ENCODE measurements at places on chromosomes 2 and 18. TPM values are rescaled to one million over a fixed set of nuclear protein-coding genes. Genes with fewer than 3 reads are reported as not detected.

DNA sequence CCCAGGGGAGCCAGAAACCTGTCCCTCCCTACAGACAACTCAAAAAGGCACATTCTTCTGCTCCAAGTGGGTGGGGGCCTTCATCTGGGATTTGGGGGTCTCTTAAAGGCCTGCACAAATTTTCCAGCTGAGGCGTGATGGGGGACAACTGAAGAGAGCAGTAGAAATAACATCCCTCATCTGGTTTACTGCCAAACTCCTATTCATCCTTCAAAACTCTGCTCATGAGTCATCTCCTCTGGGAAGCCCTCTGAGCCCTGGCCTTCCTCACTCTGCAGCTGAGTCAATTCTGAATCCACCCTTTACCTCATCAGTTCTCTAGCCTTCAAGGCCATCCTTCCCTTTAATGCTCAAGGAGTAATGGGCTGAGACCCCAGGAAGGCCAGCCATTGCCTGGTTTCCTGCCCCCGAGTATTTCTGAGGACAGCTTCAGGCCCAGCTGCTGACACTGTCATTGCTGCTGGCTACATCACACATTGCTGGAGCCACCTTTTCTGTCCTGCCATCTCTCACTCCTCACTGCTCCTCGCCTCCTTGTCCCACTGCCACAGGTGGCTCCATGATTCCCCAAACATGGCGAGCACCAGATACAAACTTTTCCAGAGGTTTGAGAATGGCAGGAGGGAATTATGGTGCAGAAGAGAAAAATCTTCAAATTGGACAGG is 32.2 kb upstream of the GLI2 start:
- H3K27ac ChIP-seq, result no peak overlapping the region
- no peaks in the 10 kb centered on the region for H3K36me3 ChIP-seq
- peaks cover 5% of the 10 kb centered on the region for H3K27me3 ChIP-seq
- H3K4me3 ChIP-seq, result no peak overlapping the region

PTPRN gene
- total RNA-seq, result not detected

- no peak for DNase-seq
- H3K4me1 ChIP-seq, result no peaks in the 10 kb centered on the region
- no peaks in the 10 kb centered on the region for H3K36me3 ChIP-seq
- H3K4me3 ChIP-seq, result no peak overlapping the region
- H3K27ac ChIP-seq, result no peak overlapping the region
Observed at GRCh38 chr2:170298115-170298514, 120.2 kb downstream of the MYO3B start.

GRCh38 chr2:28021898-28022297 is 131.4 kb downstream of the BABAM2 start:
- peaks cover 16% of the 10 kb centered on the region for H3K36me3 ChIP-seq
- no peaks in the 10 kb centered on the region for H3K27me3 ChIP-seq
- no peaks in the 10 kb centered on the region for H3K4me1 ChIP-seq
- no peak for DNase-seq
- no peak overlapping the region for H3K4me3 ChIP-seq

DNA sequence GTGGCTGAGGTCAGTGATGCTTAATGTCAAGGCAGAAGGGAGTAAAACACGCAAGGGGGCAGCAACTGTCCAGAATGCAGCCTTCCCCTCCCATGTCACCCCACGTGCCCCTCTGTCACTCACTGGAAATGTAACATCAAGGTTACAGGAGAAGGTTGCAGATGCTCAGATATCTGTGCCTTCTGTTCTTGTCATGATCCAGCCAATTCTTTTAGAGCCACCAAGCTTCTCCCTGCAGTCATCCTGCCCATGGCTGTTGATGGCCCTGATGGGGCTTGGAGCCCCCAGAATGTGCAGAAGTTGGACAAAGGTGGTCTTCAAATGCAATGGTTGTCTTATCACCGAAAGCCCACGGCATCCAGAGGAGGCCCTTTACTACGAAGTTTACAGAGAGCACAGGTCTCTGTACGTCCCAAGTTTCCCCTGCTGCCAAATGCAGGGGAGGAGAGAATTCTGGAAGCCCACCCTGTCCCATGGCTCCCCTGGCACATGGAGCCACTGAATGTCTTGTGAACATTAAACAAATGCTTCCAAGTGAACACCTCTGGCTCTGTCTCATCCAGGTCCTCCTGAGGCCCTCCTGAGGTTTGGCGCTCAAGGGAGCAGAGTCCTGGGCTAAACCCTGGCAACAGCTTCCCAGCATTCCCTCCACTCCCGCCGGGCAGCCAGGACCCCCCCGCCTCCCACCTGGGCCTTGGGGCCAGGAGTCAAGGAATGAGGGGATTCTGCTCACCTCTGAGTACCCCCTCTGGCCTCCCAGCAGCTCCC is 4.5 kb upstream of the GPR55 start:
- H3K27me3 ChIP-seq, result peaks cover 4% of the 10 kb centered on the region
- DNase-seq, result no peak
- H3K4me1 ChIP-seq, result peaks cover 22% of the 10 kb centered on the region
- no peak overlapping the region for H3K27ac ChIP-seq

- H3K36me3 ChIP-seq, result peaks cover 6% of the 10 kb centered on the region
- H3K4me3 ChIP-seq, result no peak overlapping the region
- H3K27me3 ChIP-seq, result no peaks in the 10 kb centered on the region
- DNase-seq, result no peak
Observed at GRCh38 chr2:25481381-25482300, 139.9 kb upstream of the DNMT3A start.

DNA sequence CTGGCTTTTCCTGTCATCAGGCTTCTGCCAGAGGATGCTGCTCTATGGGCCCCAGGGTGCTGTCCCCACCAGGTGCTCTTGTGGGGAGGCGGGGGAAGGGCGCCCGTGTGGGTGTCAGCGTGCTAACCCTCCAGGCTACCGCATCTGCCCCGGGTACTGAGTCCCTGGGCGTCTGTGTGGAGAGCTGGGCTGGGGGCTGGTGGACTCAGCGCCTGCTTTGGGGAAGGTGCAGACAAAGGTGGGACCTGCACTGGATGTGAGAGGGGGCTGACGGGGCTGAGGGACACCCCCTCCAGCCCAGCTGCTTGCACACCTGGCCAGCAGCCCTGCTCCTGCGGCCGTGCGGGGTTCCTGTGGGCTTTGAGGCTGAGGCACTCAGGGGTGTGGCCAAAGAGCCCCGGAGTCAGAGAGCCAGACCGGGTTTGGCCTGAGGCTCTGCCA is 120.7 kb upstream of the PXDN start:
- no peaks in the 10 kb centered on the region for H3K4me1 ChIP-seq
- H3K36me3 ChIP-seq, result no peaks in the 10 kb centered on the region
- H3K27ac ChIP-seq, result no peak overlapping the region
- H3K4me3 ChIP-seq, result no peak overlapping the region
- DNase-seq, result no peak

DNA sequence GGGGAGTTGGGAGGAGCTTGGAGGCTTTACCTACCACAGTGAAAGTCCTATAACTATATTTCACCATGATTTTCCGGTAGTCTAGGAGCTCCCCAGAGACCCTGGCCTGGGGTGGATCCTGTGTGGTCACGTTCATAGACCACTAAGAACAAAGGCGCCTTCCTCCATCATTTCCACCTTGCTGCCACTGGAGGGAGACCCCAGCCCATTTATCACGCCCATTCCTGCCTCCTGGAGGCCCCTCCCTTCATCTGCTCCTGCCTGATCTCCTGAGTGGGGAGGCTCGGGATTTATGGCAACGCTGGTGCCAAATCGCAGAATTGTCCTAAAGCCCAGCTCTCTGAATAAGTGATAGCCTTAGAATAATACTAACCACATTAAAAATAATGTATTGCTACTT is 507.6 kb upstream of the SPHKAP start:
- no peak overlapping the region for H3K4me3 ChIP-seq
- no peaks in the 10 kb centered on the region for H3K4me1 ChIP-seq
- H3K27ac ChIP-seq, result no peak overlapping the region

- H3K4me1 ChIP-seq, result peaks cover 14% of the 10 kb centered on the region
- peaks cover under 1% of the 10 kb centered on the region for H3K27me3 ChIP-seq
- H3K36me3 ChIP-seq, result no peaks in the 10 kb centered on the region
- H3K27ac ChIP-seq, result no peak overlapping the region
- H3K4me3 ChIP-seq, result peak overlapping the region; percentile 64
Observed at GRCh38 chr2:31233231-31233630, 721 bp upstream of the EHD3 start.

DNA sequence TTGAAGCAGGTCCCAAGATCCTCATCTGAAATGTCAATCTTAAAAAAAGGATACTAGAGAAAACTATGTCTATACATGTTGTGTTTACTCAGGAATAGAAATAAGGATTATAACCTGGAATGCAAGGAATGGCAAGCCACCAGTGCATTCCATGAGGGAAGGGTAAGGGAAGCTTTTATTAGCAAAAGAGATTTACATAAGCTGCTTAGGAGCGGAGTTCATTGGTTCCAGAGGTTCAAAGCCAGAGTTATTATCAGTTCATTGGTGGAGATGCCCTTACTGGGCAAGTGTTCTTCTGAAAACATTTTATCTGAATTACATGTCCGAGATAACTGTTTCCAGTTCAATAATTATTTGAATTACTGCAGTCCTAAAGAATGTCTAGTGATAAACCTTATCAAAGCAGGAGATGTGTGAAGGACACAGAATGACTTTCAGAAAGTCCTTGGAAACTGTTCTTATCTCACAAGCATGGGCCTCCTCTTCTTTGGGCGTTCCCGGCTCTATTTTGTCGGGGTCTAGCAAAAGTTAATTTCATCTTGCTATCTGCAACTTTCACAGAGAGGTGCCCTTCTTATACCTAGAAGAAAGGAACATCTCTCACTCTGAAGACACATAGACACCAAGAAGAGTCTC is 23.5 kb downstream of the COMMD1 start:
- no peak overlapping the region for H3K27ac ChIP-seq
- no peaks in the 10 kb centered on the region for H3K27me3 ChIP-seq
- H3K4me3 ChIP-seq, result no peak overlapping the region
- peaks cover 1% of the 10 kb centered on the region for H3K36me3 ChIP-seq

DNA sequence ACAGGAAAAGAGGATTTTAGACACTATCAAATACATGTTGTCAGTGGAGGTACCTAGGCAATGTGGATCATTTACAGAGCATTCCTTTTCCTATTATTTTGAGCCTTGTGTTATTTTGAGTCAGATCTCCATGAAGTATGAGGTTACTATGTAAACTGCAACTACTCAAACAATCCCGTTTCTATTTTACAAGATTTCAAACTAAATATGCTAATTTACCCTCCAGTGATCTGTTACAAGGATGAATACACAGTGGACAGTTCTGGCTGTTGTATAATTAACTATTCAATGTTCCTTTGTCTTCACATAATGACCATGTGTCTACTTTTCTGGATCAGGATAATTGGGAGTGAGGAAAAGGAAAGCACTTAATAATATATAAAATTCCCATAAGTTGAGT is 4.6 kb downstream of the HOXD1 start:
- H3K36me3 ChIP-seq, result no peaks in the 10 kb centered on the region
- peaks cover 8% of the 10 kb centered on the region for H3K4me1 ChIP-seq
- H3K27ac ChIP-seq, result no peak overlapping the region
- no peak for DNase-seq

- no peaks in the 10 kb centered on the region for H3K27me3 ChIP-seq
- H3K36me3 ChIP-seq, result no peaks in the 10 kb centered on the region
- H3K4me1 ChIP-seq, result no peaks in the 10 kb centered on the region
- no peak overlapping the region for H3K27ac ChIP-seq
- H3K4me3 ChIP-seq, result no peak overlapping the region
Observed at GRCh38 chr2:14759082-14759481, 126.6 kb downstream of the LRATD1 start.

GRCh38 chr2:1609485-1610095 is 134.7 kb downstream of the PXDN start:
- no peak overlapping the region for H3K4me3 ChIP-seq
- H3K27ac ChIP-seq, result no peak overlapping the region
- DNase-seq, result no peak
- peaks cover 13% of the 10 kb centered on the region for H3K27me3 ChIP-seq
- H3K36me3 ChIP-seq, result no peaks in the 10 kb centered on the region
- H3K4me1 ChIP-seq, result no peaks in the 10 kb centered on the region

DNA sequence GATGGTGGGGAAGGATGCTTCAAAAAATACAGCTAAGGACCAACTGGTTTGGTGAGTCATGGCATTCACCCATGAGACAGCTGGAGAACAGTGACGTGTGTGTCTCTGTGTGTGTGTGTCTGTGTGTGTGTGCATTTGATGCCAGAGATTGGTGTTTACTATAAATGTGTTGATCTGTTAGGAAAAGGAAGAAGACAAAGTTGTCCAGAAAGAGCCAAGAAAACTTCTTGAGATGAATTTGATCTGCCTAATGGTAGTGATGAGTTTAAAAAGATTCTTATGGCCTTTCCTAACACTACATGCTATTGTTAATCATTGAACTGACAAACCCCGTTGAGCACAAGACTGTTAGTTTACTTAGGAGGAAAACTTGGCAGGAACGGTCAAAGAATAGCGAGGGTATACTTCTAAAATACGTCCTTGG is 36.4 kb upstream of the IL1R1 start:
- no peaks in the 10 kb centered on the region for H3K36me3 ChIP-seq
- no peak for DNase-seq
- peaks cover 34% of the 10 kb centered on the region for H3K4me1 ChIP-seq
- H3K27ac ChIP-seq, result peak overlapping the region; percentile 34
- H3K4me3 ChIP-seq, result peak overlapping the region; percentile 32

GRCh38 chr18:72492497-72492896 is 51.6 kb downstream of the CBLN2 start:
- DNase-seq, result no peak
- H3K27me3 ChIP-seq, result no peaks in the 10 kb centered on the region
- H3K4me3 ChIP-seq, result no peak overlapping the region
- no peak overlapping the region for H3K27ac ChIP-seq
- no peaks in the 10 kb centered on the region for H3K4me1 ChIP-seq
- no peaks in the 10 kb centered on the region for H3K36me3 ChIP-seq

GRCh38 chr18:22279741-22280452 is 110.5 kb downstream of the GATA6 start:
- no peaks in the 10 kb centered on the region for H3K36me3 ChIP-seq
- H3K27ac ChIP-seq, result no peak overlapping the region
- peaks cover 2% of the 10 kb centered on the region for H3K27me3 ChIP-seq
- no peak overlapping the region for H3K4me3 ChIP-seq
- DNase-seq, result no peak

DNA sequence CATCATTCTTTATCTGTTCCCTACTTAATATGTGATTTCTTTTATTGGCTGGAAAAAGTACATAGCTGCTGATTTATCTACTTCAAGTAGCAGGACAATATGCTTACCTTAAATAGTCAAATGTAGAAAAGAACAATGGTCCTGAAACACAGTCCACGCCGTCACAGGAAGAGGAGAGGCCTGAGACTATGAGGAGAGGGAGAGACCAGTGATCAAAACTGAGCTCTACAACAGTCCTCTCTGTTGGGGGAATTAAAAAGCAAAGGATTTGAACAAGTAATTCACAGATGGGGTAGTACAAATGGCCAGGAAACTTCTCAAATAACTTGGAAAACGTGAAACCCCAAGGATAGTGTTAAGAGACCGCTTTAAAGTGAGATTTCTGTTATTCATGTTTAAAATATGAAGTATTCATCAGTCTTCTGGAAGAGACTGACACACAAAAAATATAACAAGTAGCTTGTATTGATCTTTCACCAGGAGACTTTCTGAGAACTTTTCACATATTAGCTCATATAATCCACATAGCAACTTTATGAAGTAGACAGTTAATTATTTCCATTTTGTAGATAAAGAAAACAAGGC is 20.2 kb downstream of the SCYGR8 start:
- H3K36me3 ChIP-seq, result no peaks in the 10 kb centered on the region
- DNase-seq, result no peak
- no peak overlapping the region for H3K4me3 ChIP-seq

- peaks cover 41% of the 10 kb centered on the region for H3K36me3 ChIP-seq
- H3K4me3 ChIP-seq, result no peak overlapping the region
- no peaks in the 10 kb centered on the region for H3K27me3 ChIP-seq
- H3K4me1 ChIP-seq, result peaks cover 41% of the 10 kb centered on the region
Observed at GRCh38 chr2:111157071-111157661, 36.5 kb downstream of the BCL2L11 start.

EPB41L3 gene
- total RNA-seq, result 8.7 TPM
